ENCODE measurements at places on chromosomes 3 and 15.

GRCh38 chr3:138450704-138451424 is 16.4 kb downstream of the ESYT3 start:
- DNase-seq, result no peak

GRCh38 chr3:140249188-140249587 is 314.2 kb downstream of the CLSTN2 start:
- no peak for DNase-seq

- DNase-seq, result no peak
Measured at GRCh38 chr3:34357461-34357860, 559.0 kb downstream of the PDCD6IP start.

GRCh38 chr3:42500909-42501308 is 1.5 kb upstream of the VIPR1 start:
- no peak for DNase-seq

GRCh38 chr15:70237626-70238025 is 139.9 kb upstream of the TLE3 start:
- no peak for DNase-seq

- no peak for DNase-seq
Measured at GRCh38 chr3:15845475-15845874, 47.7 kb upstream of the ANKRD28 start.

DNA sequence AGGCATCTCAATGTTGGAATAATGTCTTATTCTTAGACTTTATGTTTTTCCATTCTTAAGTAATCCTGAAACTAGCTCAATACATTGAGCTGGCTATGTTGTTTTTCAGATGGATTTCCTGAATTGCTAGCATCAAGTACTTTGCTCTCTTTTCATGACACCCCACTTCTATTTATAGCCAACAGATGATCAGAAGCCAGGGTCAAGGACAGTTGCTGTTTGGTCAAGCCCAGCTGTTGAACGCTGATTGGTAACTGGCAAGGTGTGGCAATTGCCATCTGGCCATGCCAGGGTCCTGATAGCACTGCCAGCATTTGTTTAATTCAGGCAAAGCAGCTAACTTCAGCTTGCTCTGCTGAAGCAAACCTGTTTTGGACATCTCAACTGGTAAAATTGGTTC is 46.2 kb upstream of the PLCL2 start:
- DNase-seq, result no peak

DNA sequence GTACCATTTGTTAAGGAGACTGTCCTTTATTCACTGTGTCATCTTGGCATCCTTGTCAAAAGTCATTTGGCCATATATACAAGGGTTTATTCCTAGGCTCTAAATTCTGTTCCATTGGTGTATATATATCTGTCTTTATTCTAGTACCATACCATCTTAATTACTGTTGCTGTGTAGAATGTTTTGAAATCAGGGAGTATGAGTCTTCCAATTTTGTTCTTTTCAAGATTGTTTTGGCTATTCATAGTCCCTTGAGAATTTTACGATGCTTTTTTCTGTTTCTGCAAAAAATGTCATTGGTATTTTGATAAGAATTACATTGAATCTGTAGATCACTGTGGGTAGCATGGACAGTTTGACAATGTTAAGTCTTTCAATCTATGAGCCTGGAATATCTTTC is 28.7 kb downstream of the PFN2 start:
- no peak for DNase-seq

- DNase-seq, result no peak
Measured at GRCh38 chr3:133663569-133664313, 2.0 kb upstream of the TOPBP1 start.

GRCh38 chr3:101725194-101725889 is 928 bp downstream of the CEP97 start:
- DNase-seq, result no peak

GRCh38 chr15:100131321-100132224 is 210.2 kb downstream of the ADAMTS17 start:
- peak; percentile 28 for DNase-seq

GRCh38 chr15:29890336-29891095 is 68.2 kb upstream of the TJP1 start:
- no peak for DNase-seq

DNA sequence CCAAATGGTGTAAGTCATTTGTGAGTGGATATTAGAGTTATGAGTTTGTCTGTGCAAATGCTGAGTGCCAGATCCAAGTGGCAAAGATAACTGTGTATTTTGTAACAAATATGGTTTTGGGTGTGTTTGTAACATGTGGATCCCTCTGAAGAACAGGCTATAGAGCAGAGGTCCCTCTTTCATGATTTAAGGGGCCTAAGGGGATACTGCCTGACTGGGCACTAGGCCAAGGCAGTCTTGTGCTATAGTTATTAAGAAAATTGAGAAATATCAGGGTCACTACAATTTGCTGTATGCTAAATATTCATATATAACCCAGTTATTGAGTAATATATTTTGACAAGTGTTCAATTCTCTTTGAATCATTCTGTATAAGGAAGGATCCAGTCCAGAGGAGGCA is 555.6 kb upstream of the RGMA start:
- no peak for DNase-seq

DNA sequence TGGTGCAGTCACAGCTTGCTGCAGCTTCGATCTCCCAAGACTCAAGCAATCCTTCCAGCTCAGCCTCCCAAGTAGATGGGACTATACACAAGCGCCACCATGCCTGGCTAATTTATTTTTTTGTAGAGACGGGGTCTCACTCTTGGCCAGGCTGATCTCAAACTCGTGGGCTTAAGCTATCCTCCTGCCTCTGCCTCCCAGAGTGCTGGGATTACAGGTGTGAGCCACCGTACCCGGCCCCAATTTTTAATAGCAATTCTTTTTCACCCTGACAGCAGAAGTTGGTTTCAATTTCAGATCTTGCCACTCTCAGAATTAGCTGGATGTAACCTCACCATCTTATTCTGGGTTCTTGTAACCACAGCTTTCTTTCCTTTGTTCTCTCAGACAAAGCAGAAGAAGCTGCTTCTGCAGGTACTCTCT is 64.8 kb downstream of the TRIM71 start:
- DNase-seq, result no peak

DNA sequence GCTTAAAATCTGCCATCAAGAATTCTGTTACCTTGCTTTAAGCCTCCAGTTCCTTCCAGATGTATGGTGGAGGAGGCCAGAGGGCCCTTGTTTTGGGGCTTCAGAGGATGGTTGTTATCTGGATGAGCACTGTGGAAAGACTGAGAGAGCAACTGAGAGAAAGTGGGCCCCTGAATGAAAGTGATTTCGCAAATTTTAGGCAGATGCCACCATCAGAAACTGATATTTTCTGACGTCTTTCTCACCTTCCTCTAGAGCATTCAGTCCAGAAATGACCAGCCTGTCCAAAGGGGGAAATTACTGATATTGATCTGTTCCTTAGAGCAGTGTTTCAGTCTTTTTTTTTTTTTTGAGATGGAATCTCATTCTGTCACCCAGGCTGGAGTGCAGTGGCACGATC is 13.4 kb downstream of the B3GNT5 start:
- no peak for DNase-seq

DNA sequence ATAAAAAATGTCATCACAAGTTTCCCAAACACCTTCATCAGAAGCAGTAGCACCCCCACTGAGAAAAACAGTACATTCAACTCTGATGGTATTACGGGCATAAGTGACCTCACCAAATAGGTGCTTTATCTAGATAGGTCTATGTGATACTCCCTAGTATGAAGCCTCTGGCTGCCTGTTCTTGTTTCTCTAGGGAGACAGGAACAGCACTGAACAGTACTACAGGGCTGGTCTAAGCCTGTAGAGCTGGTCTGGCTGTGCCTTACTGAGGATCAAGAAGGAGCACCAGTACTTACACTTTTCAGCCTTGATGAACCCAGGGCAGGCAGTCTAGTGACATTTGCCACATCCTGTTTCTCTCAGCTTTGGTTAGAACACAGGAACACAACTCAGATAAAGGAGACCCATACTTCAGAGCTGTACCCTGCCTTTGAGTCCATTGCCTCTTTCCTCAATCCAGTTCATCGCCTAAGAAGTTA is 35.9 kb downstream of the OXNAD1 start:
- DNase-seq, result no peak

DNA sequence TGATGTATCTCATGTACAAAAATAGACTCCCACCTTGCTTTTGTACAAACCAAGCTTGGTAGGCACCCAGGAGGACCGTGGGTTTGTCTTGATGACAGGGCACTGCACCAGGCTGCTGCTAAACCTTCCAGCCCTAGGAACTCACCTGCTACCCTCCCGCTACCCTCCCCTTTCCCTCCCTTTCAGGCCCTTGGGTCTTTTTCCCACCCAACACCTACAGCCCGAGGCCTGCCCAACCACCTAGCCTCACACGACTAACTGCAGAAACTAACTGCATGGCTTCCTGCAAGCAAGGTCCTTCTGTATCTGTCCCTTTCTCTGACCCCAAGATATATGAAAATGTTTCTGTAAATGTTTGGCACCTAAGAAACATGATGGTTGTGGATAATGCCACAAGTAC is 11.1 kb downstream of the PPM1M start:
- DNase-seq, result no peak

- DNase-seq, result no peak
Measured at GRCh38 chr3:119731560-119732343, 28.9 kb downstream of the CFAP91 start.

DNA sequence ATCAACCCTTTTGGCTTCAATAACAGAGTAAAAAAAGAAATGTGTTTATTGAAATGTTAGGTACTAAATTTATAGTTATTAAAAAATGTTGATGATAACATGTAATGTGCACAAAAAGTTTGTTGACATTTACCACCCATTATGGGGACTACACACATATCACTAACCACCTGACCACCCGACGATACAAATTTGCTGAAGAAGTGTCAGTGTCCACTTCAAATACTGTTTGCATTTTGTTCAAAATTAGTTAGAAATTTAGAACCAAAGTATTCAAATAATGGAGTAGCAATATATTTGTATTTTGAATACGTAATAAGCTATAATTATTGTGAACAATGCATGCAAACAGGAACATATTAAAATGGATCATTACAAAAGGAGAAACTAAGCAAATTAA is 54.4 kb downstream of the KCNH8 start:
- DNase-seq, result no peak

DNA sequence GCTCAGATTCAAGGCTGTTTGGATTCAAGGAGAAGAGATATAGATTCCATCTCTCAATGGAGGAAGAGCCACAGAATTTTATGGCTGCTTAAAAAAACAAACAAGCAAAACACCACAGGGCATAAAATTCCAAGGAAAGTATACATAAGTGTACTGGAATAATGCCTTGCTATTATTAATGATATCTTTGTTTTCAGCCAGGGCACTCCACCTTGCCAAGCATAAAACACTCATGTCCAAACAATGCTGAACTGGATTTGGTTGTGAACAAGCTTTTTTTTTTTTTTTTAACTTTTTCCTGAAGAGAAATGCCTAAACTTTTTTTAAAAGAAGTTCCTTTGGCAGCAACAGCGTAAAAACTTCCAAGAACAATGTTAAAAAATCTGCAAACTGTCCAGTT is 4.8 kb upstream of the CLSTN2 start:
- DNase-seq, result no peak

- no peak for DNase-seq
Measured at GRCh38 chr3:138433892-138434275, 532 bp upstream of the ESYT3 start.

DNA sequence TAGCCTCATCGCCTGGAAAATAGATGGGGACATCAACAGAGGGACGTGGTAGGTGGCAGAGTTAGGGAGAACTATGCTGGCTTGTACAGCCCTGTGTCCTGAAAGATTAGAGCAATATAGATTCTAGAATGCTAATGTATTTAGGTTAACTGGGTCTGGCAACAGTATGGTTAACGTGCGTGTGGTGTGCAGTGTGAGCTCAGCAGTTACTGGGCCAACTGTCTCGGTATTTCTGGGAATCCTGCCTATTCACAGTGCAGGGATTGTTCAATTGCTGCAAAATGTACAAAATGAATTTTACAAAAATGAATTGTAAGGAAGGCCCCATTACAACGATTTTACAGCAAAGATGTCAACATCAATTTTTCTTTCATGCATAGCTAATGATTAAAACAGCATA is 20.6 kb downstream of the MEIS2 start:
- DNase-seq, result no peak
